ENCODE measurements at places on chromosomes 4 and X. TPM values are rescaled to one million over a fixed set of nuclear protein-coding genes. Genes with fewer than 3 reads are reported as not detected.

Gene CXCL10
- total RNA-seq, result not detected

Gene MID1
- total RNA-seq, result 47.1 TPM

Gene MAGEA10
- total RNA-seq, result not detected

Gene EXOC1
- 27.3 TPM for total RNA-seq

Gene CLDN2
- not detected for total RNA-seq
